ENCODE measurements at places on chromosomes 3 and 15.

- peak; percentile 57 for DNase-seq
These were observed 43.9 kb downstream of the PPCDC start for GRCh38 chr15:75067123-75067830.

DNA sequence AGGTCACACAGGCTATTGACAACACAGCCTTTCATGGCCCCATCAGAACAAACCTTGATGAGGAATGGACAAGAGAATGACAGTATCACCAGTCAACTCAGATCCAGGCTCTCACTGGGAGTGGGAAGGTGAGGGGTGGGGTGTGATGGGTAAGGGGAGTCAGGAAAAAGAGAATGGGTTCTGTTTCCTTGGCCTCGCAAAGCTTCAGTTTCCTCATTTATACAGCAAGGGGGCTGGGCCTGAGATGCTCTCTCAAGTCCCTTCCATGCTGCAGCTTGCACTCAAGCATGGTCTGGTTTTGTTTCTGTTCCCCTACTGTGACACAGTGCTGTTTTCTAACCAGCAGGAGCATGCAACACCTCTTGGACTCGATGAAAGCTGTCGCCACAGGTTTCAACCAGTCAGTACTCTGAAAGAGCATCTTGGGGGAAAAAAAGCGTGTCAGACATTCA is 65.7 kb upstream of the IL12A start:
- DNase-seq = no peak

DNA sequence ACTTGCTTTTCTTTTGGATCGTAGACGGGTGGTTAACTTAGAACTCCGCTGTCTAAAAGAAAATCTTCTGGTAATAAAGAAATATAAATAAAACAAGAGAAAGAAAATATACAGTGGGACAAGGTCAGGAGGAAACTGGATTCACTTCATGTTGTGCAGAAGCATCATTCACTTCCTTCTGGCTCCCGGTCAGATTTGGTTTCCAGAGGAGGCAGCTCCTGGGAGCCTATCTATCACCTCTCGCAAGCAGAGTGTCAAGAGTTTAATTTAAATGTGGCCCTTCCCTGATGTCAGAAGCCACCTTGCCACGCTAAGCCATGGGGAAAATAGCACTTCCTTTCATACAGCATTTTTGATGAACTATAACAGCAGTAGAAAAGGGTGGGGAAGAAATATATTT is 139.1 kb downstream of the NSMCE3 start:
- no peak for DNase-seq

DNA sequence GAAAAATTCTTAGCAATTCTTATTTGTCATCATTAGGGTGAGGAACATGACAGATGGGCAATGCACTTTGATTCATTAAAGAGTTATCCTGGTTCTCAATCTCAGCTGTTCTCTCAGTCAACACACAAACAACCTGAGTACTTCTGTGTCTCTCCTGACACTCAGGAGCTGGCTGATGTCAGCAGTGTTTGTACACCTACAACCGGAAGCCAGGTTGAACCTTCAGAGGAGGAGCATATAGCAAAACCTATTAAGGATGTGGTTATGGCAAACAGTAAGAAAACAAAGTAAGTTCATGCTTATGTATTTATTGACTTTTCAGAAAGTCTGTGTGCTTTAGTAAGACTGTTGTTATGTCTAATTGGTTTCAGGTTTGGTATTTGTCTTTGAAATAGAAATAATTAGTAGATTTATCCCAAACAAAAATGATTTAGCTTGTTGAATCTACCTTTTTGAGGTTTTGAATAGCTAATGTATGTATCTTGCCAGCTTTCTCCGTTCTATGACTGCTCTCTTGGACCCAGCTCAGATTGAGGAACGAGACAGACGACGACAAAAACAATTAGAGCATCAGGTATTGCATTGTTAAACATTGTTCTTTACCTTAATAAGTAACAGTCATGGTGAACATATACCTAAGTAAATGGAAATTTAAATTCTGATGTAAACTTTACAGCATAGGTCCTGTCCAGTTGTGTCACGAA is 36.6 kb downstream of the CCDC66 start:
- DNase-seq = no peak

GRCh38 chr3:7436542-7436941 is 575.6 kb downstream of the GRM7 start:
- DNase-seq = no peak

DNA sequence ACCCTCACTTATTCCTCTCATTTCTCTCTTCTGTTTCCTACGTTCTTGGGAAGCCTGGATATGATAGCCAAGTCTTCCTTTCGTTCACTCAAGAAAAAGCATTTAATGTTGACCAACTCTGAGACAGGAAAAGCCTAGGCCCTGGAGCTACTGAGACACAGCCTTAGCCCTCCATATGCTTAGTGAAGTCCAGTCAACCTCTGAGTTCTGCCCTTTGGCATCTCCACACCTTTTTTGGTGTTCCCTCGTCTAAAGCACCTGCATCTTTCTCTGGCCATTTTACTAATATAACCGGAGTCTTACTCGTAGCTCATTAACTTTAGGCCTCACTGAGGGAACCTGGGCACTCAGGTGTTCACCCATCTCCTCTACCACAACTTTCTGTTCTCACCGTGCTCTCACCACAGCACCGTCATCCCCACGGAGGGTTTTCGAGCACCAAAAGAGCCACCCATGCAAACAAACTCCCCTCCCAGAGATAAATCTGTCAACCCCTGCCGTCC is 632 bp downstream of the MTHFS start:
- DNase-seq = no peak

DNA sequence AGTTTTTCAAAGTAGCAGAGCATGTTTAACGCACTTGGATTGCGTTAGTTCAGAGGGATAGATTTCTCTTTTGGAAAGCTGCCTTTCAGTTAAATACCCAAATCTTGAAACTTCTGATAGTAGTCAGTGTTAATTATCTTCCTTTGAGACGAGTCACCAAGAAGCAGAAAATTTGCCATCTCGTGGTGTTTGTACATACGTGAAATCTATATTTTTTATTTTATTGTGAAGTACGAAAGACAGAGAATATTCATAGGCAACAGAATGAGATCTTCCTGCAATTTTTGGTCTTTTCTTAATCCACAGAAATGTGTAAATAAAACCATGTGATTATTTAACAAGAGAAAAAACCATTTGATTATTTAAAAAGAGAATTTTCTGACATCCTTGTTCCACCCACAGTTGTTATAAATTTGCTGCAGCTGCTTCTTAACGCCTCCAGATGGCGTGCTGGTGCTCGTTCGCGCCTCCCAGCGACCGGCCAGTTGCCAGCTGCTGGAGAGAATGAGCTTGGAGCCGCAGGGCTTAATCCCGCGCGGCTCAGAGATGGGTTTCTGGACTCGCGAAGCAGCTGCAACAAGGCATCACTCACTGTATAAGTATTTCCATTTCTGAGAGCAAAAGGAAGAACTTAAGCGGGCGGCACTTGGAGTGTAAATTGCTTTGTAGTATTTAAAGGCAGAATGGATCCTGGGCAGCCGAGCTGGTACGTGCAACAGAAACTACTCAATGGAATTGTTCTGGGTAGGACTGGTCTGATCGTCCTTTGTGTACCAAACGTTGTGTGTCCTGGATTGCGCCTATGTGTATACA is 10.5 kb upstream of the SLITRK3 start:
- DNase-seq = peak; percentile 59

DNA sequence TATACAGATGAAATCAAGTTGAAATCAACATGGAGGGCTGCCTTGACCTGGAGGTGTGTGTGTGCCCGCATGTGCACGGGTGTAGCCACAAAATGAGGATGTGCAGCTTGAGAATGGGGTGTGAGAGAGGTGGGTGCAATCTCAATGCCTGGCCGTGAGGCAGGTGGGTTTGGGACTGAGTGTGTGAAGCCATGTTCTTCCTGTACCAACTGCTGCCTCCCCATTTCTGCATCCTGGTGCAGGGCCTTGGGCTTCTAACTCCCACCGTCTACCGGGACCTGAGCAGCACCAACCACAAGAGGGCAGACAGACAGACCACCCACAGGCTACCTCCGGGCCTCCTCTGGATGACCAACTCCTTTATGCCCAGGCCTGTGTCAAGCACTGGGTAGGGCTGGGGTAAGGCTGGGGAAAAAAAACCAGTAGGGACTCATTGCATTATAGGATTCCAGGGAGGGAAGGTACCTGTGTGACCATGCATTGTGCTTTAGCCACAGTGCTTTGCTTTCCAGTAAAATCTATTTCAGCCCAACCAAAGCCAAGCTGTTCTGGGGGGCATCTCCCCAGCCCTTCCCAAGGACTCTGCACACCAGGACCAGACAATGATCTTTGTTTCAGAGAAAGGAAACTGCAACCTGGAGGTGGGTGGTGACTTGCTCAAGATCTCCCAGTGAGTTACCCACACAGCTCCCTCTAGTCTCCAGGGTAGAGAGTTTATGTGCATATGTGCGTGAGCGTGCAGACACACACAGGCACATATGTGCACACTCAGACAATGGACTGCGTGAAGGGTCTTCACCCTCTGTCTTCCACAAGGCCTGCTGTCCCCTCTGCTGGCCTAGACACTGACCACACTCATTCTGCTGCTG is 162.2 kb upstream of the TLE3 start:
- no peak for DNase-seq

- no peak for DNase-seq
These were observed 7.4 kb downstream of the ZFAND6 start for GRCh38 chr15:80066912-80067311.

DNA sequence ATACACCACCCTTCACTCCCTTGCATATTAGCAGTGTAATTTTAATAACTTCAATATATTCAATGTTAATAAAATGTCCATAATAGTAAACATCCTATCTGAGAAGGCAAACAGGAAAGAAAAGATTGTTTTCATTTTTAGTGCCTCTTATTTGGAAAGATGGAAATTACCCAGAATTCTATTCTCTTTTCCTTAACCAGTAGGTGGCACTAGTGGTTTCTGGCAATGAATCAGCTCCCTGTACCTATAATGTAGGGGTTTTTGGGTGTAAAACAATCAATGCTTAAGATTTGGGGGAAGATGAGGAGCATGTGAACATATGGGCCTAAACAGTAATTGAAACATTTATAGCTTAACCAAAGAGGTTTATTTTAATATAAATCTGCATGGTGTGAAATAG is 5.7 kb upstream of the SEMA6D start:
- no peak for DNase-seq

- DNase-seq = no peak
These were observed 56.7 kb upstream of the MAGI1 start for GRCh38 chr3:66095295-66096001.

DNA sequence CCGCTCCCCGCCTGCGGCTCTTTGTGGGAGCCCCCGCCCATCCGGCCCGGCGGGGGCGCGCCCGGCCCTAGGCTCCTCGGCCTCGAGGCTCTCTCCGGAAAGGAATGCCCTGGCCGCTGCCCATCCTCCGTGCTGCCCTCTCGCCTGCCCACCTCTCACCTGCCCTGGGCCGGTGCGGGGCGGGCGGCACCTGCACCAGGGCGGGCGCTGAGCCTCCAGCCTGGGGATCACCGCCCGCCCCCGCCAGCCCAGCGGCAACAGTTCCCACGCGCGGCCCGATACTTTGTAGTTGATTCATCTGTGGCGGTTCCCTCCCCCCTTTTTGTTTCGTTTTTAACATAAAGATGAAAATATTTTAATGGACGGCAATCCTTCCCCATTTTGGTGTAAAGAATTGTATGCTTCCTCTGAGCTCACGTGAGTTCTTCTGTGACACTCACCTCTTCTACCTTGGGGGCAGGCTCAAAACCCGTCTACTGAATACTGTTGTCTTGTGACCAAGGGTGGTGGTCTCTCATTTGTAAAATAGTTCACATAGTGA is 1.9 kb downstream of the KLF13 start:
- DNase-seq = no peak

GRCh38 chr3:186162221-186162620 is 53.3 kb upstream of the ETV5 start:
- no peak for DNase-seq

DNA sequence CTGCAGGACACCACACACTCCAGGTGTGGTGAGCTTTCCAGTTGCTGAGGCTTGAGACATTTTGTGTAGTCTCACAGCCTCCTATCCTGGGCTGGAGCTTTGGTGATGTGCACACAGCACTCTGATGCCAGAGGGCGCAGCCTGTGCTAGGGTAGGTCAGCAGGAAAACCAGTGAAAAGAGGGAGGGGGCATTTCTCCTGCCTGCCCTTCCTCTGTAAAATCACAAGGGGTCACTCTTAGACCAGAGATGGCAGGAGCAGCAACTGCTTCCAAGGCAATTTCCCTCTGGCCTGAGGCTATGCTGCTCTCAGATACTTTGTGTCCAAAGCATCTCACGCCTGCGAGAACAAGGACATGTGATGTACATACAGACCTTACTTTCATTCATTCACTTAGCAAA is 16.5 kb upstream of the MUSTN1 start:
- no peak for DNase-seq

Measured in HS-5 (cell line).